Lower leg skin (tissue), 4 donors: ENCODE measurements at places on chromosomes 7 and 10. TPM values are rescaled to one million over a fixed set of nuclear protein-coding genes. Genes with fewer than 3 reads are reported as not detected.

Gene NUTM2E
- 0.72 TPM for total RNA-seq

Gene ARID5B
- 127 TPM for total RNA-seq

Gene FKBP6
- not detected for total RNA-seq

- no peak for DNase-seq
Measured at GRCh38 chr10:69866688-69867461, 65.2 kb downstream of the COL13A1 start.

- DNase-seq = no peak
Measured at GRCh38 chr7:39212876-39213275, 235.2 kb downstream of the POU6F2 start.

Gene VSTM4
- total RNA-seq = 3.5 TPM

Gene CCDC146
- 16.0 TPM for total RNA-seq

GRCh38 chr7:104793066-104793465, 220.9 kb upstream of the KMT2E start:
- no peak for DNase-seq

Gene GBX1
- total RNA-seq = not detected

Gene GNGT1
- total RNA-seq = not detected

Gene CFAP70
- 1.7 TPM for total RNA-seq

GRCh38 chr10:27153845-27154193, 365 bp downstream of the YME1L1 start:
- no peak for DNase-seq

Gene ZNF716
- not detected for total RNA-seq

DNA sequence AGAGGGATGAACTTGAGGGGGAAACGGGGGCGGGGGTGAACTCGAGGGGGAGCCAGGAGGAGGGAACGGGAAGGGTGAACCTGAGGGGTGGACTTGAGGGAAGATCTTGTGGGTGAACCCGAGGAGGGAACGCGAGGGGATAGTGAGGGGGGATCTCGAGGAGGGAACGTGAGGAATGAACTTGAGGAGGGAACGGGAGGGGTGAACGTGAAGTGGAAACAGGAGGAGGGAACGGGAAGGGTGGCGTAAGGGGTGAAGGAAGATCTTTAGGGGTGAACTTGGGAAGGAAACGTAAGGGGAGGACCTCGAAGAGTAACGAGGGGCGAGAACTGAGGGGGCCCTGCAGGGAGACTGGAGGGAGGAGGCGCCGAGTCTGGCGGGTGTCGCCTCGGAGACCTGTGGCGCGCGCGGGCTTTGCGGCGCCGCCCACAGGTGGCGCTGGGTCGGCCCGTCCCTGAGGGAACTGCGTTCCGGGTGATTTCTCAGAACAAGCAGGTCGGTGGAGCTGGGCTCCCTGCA, 651 bp downstream of the MYO3A start:
- DNase-seq = no peak

Gene FZD1
- 45.7 TPM for total RNA-seq

Gene VWA2
- 21.7 TPM for total RNA-seq

DNA sequence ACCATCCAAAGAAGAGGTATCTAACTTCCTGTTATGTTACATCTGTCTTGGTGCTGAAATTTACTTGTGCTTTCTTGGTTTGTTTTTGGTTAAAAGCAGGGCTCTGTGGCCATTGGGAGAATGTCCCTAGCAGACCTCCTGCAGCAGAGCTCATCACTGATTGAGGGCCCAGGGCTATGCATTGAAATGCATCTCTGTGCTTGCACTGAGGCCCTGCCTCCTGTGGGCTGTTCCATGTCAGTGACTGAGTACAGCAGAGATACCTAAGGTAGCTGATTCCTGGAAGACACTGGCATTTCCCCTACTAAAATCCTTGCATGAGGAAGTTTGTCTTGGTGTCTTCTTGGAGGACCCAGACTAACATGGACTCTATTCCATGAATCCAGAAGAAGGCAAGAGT, 213.9 kb downstream of the FRMD4A start:
- DNase-seq = no peak

Gene TEX47
- total RNA-seq = not detected

DNA sequence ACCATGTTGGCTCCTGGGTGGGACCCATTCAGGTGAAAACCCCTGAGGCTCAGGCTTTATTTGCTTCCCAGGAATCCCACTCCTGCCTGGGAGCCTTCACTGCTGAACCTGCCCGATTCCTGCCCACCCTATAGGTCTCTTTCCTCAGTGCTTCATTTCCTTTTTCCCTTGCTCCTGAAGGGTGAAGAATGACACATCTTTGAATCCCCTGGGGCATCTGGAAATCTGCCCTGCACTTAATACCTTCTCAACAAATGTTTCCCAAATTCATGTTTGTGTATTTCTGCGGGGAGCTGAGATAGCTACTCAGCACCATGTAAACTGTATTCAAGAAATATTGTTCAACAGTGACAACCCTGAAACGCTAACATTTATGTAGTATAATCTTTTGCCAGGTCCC, 10.3 kb upstream of the PCBD1 start:
- no peak for DNase-seq

DNA sequence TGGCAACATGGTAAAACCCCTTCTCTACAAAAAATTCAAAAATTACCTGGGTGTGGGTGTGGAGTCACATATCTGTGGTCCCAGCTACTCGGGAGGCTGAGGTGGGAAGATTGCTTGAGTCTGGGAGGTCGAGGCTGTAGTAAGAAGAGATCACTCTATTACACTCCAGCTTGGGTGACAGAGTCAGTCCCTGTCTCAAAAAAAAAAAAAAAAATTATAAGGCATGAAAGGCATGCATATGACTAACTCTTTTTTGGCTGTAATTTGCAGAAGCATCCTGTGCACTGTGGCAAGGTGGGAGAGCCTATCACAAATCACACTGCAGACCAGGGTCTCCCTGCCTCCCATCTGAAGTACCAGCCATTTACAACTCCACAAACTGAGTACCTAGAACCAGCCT, 14.1 kb upstream of the MYPN start:
- DNase-seq = no peak

Gene AKR1C1
- 44.3 TPM for total RNA-seq

Gene TMEM176B
- total RNA-seq = 7.5 TPM

DNA sequence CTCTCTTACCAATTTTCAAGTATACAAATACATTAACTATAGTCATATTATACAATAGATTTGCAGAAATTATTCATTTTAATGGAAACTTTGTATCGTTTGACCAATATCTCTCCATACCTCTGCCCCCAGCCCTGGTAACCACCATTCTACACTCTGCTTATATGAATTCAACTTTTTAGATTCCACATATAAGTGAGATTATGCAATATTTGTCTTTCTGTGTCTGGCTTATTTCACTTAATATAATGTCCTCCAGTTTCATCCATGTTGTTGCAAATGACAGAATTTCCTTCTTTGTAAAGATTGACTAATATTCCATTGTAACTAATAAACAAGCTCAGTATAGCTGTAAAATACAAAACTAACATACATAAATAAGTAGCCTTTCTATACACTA, 55.4 kb downstream of the A1CF start:
- DNase-seq = no peak

DNA sequence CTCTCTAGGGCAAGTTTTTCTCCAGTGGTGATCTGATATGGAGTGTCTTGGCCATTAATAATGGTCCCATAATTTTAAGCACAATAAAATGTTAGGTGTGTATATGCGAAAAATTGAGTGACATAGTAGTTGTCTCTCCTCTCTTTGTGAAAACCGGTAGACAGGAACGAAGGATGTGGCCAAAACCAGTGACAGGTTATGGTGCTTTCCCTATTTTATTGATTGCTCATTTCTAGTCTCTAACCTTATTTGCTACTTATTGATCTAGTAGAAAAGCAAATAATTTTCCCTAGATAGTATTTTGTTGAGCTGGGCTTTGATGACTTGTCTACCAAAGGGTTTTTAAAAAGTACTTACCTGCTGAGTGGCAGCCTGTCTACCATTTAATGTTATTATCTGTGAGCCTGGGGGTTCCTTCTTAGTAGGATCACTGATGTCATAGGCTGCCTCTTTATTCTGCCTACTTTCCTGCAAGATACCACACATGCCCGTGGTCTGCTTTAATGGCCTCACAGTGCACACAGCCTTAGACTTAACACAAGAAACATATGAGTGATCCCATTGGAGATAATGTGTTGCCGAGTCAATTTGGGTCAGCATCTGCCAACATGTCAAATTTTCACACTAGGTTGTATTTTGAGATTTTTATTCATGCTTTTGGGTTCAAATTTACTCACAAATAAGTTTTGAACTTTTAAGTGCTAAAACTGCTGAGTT, 100.0 kb downstream of the AUTS2 start:
- no peak for DNase-seq

Gene HMX3
- not detected for total RNA-seq

DNA sequence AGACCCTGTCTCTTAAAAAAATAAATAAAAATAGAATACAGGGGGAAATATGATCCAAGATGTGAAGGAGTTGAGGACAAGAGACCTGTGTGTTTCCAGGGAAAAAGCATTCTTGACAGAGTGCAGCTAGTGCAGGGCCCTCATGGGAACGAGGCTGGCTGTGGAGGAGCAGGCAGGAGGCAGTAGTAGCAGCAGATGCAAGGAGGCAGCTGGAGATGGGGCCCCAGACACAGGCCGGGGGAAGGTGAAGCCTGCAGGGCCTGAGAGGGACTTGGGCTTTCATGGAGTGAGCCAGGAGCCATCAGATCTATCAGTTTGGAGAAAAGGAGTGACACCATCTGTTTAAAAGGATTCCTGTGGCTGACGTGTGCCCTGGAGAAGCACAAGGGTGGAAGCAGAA, 71.4 kb upstream of the ZNF438 start:
- no peak for DNase-seq

DNA sequence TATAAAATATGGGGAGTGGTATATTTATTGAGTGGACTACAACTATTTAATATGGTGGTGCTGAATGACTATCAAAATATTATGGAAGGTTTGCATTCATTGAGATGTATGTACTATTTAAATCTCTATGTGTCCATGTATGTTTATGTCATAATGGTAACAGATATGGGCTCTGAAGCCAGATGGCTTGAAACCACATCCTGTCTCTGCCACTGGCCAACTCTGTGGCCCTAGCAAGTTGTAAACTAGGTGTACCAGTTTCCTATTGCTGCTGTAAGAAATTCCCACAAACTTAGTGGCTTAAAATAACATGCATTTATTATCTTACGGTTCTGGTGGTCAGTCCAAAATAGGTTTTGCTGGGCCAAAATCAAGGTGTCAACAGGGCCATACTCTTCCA, 198.1 kb upstream of the NFE2L3 start:
- no peak for DNase-seq

Gene EBLN1
- not detected for total RNA-seq
